GM12864 (cell line): ENCODE measurements at places on chromosomes 2 and 18.

GRCh38 chr18:77173275-77174030 lies 40.9 kb upstream of the MBP start:
- no peak for DNase-seq

GRCh38 chr2:115413791-115414190 lies 971.4 kb downstream of the DPP10 start:
- no peak for DNase-seq

DNA sequence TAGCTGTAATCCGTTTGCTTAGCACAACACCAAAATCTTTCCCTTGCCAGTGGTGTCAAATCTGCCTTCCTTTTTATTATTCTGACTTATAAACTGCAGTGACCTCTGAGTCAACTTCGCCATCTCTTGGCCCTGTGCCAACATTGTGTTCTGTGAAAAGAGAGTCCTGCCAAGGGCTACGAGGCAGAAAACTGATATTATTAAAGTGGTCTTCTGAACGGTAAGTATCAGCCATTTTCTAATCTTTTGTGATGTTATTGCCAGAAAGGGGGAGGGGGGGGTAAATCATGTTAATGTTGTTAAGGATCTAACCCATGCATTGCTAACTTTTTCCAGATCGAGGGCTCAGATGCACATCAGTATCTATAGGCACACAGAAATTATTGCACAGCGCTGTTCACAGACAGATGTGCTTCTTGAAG lies 121.5 kb upstream of the LTBP1 start:
- no peak for DNase-seq

DNA sequence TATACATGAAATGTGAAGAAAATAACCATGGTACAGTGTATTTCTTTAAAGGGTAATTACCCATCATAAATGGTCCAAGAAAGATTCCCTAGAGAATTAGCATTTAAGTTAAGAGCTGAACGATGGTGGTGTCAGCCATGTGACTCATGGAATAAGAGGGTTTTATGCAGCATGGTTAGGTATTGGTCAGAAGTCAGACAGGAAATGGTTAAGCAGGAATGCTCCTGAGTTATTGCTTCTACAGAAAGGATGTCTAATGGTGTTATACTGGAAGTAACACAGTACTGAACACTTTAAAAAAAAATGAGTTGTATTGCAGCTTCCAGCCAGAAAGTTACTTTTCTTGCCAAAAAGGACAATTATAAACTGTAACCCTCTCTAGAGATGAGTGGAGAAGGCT lies 72.7 kb upstream of the UBE2E3 start:
- no peak for DNase-seq

DNA sequence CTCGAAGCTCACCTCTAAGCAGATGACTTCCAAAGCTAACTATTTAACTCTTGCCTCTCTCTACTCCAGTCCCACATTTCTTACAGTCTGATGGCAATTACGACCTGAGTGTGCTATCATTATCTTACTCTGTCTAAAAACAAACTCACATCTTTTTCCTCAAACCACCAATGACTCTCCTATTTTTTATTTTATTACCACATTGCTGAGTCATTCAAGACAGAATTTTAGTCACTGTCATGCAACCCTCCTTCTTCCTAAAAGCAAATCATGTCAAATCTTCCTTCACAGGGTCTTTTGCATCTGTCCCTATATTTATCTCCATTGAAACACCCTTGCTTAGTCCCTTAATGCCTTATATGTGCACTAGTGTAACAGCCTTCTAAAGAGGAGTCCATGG lies 34.6 kb upstream of the C2orf15 start:
- no peak for DNase-seq

GRCh38 chr2:235064976-235065375 lies 113.2 kb downstream of the SH3BP4 start:
- no peak for DNase-seq

DNA sequence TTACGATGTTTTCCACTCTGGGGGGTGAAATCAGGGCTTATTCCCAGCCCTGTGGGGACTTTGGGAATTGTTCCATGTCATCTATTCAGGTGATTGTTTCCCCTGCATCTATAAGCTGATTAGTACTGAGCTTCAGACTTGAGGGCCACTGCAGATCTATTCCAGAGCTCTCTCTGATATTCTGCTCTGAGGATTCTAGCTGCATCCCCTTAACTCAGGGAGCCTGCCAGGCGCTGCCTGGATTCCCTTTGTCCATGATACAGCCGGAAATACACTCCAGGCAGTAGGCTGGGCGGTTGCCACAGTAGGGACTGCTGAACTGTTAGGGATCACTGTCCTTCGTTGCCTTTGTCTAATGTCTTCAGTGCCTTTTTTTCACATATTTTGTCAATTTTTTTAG lies 31.3 kb downstream of the PTRHD1 start:
- no peak for DNase-seq

DNA sequence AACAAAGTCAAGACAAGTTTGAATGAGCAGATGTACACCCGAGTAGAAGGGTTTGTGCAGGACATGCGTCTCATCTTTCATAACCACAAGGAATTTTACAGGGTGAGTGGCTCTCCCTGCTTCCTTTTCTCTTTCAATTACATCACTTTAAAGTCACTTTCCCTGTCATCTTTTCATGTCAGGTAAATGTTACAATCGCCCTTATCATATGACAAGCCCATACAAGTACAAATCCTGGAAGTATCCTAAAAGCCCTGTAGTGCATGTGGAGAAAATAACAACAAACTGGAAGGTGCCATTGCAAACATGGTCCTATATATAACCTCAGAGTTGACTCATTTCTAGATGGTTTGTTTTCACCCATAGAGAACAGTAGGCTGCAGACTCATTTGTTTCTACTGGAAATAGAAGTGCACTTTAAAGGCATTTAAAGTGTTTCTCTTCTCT lies 126.0 kb downstream of the SP100 start:
- DNase-seq = peak; percentile 50

GRCh38 chr2:172195836-172196376 lies 93.2 kb upstream of the DLX2 start:
- no peak for DNase-seq

DNA sequence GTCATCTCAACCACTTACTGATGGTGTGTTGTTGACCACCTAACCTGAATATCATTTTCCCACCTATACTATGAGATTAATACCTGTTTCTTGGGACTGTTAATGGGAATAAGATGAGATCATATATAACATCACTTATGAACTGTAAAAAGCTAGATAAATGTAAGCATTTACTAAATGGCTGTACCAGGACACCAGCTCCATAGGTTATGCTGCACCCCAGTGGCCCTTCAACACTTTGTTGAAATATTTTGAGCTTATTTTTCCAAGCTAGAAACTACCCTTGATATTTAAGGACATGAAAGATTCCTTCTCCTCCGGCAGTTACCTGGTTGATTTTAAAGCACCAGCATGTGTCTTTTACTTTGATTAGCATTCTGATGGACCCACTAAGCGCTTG lies 138.0 kb upstream of the CDCA7 start:
- DNase-seq = no peak
